ENCODE measurements at places on chromosomes 3 and 15. TPM values are rescaled to one million over a fixed set of nuclear protein-coding genes. Genes with fewer than 3 reads are reported as not detected.

DNA sequence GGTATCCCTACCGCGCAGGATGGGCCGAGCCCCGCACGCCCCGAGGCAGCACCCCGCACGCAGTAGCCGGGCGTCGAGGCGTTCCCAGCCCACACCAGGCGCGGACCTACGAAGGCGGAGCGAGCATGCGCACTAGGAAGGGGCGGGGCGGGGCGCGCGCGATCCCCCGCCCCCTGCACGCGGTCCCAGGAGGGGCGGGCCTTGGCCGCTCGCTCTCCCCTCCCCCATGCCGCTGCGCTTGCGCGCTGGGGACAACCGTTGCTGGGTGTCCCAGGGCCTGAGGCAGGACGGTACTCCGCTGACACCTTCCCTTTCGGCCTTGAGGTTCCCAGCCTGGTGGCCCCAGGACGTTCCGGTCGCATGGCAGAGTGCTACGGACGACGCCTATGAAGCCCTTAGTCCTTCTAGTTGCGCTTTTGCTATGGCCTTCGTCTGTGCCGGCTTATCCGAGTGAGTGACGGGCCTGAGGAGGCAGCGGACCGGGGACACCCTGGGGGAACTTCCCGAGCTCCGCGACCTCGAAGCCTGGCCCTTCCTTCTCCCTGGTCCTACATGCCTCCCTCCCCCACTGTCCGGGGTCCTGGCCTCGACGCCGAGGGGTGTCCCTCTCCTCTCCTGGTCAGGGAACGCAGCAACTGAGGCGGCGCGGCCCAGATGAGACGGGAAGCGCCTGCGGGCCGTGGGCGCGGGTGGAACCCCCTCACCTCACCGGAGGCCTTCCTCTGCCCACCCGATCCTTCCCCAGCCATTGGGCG, at the start of gene SPESP1:
SPESP1 (plus strand) TSS at position 258 of the 755 bp plus-strand sequence; CDS start at position 387, 129 bp downstream.
- peak; percentile 91 for DNase-seq

Gene ATP2B2
- polyA plus RNA-seq, result 0.02 TPM

DNA sequence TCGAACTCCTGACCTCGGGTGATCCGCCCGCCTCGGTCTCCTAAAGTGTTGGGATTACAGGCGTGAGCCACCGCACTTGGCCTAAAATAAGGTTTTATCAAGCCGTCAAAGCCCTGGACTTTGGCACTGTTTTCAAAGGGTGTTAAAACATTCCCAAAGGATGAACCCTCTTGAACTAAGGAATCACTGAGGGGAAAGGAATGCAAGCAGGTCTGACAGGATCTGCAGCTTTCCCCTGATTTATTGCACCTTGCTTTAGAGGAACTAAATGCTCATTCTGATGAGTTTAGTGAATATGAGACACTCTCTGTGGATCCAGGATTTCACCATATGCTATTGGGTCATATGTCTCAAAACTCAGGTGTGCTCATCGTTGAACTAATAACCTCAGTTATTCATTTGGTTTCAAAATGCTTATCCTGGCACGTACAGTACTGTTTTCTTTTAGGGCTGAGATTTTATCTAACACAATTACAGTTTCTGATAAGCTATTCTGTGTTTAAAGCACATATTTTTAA, 63.0 kb upstream of the TSC22D2 start:
- peak; percentile 45 for DNase-seq

Gene SYNPR
- polyA plus RNA-seq, result not detected

Gene ATP8B4
- polyA plus RNA-seq, result 1.7 TPM

GRCh38 chr15:29921130-29921601, 98.9 kb upstream of the TJP1 start:
- DNase-seq, result no peak

- no peak for DNase-seq
Measured at GRCh38 chr15:60573936-60574335, 95.0 kb upstream of the ICE2 start.

- no peak for DNase-seq
Measured at GRCh38 chr15:85545752-85546151, 165.3 kb downstream of the AKAP13 start.

DNA sequence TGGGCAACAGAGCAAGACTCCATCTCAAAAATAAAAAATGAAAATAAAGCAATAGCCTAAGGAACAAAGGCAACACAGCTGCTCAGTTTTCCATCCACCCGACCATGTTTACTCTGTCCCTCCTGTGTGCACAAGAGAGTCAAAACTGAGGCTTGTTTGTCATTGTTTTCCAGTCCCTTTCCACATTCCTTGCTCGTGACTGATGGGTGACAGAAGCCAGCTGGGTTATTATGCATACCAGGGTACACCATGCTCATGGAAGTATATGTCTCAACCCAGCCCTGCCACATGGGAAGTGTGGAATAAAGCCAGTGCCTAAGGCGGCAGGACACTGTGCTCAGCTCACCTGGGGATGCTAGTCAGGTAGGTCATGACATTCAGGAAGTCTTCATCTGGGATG, 49.5 kb downstream of the MCF2L2 start:
- no peak for DNase-seq

DNA sequence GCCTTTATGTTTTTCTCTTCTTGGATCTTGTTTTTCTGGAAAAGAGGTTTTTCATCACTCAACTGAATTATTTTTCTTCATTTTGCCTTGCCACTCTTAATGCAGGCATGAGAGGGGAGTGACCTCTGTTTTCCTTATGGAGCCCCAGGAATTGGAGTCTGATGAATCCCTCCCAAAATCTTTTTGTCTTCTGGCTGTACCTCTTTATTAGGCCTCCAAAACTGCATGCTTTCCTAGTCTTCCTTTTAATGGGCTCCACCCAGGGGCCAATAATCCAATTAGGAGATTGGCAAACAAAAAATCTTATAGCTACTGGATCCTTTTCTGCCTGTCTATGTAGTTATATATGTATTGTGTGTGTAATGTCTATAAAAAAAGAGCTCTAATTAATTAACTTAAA, 192.4 kb upstream of the PEX5L start:
- DNase-seq, result no peak

DNA sequence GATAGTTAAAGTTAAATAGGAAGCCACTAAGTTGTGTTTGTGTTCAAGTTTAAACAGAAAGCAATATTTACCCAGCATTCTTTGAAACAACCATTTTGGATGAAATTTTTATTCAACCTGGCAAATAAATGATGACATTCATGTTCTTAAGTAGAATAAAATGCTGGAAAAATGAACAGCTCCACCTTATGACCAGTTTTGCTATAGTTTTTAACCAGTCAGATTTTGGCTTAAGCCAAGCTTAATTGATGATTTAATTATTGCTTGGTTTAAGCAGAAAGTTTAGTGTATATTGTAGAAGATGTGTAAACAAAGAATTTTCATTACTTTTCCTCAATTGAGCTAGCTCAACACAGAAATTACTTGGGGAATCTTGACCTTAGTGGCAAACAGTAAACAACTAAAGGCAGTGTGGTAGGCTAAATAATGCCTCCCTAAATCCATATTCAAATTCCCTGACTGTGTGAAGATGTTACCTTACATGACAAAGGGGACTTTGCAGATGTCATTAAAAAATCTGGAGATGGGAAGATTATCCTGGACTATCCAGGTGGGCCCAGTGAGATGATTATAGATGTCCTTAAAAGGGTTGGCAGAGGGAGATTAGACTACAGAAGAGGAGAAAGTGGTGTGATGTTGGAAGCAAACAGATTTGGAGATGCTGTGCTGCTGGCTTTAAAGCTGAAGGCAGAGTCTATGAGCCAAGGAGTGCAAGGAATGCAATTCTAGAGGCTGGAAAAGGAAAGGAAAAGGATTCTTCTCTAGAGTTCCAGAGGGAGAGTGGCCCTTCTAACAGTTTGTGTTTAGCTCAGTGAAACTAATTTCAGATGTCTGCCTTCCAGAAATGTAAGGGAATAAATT, 448.6 kb upstream of the GOLIM4 start:
- no peak for DNase-seq

DNA sequence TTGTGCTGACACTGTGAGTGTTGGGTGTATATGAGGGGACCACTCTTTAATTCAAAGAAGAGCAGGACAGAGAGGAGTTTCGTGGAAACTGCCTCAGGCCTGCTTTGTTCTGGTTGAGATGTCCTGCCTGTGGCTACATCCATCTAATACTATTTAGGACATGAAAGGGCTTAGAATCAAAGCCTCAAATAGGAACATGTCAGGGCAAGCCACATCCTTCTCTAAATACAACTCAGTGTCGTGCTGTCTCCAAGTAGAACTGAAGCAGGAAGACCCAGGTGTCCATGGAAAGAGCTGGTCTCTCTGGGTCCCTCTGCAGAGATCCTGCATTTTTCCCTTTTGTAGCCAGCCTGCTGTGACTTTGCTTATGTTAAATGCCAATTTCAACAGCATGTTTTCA, 156.2 kb upstream of the UMPS start:
- DNase-seq, result no peak

Gene MYO5C
- polyA plus RNA-seq, result 2.2 TPM

GRCh38 chr3:61936344-61936937, 375.1 kb downstream of the PTPRG start:
- DNase-seq, result no peak

Data from spleen (tissue), 13 donors.